H54 (cell line): ENCODE measurements at places on chromosomes 1 and 21.

GRCh38 chr1:198664068-198664788 lies 25.4 kb downstream of the PTPRC start:
- DNase-seq: no peak

DNA sequence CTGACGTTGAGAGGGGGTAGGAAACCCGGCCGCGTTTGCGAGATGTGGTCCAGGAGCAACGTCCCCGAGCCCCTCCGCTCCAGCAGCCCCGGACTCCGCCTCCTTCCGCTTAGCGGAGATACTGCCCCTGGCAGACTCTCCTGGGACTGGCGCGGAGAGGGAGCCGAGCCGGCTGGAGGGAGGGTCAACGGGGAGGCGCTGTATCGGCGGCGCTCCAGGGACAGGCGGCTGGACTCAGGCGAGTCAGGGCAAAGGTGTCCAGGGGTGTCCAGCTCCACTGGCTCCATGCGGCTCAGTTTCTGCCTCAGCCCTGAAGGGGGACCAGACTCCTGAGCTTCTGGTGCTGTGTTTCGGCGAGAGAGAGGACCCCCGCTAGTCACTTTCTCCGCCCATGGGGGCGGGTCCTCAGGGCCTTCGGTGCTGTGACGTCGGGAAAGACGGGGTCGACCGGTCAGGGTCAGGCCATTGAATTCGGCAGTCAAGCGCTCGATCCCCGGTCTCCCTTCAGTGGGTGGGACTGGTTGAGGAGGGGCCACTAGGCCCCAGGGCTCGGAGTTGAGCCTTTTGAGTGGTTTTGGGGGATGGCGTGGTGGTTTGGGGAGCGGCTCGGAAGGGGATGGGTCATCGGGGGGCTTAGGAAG lies 2.8 kb upstream of the LIX1L start:
- no peak for DNase-seq

DNA sequence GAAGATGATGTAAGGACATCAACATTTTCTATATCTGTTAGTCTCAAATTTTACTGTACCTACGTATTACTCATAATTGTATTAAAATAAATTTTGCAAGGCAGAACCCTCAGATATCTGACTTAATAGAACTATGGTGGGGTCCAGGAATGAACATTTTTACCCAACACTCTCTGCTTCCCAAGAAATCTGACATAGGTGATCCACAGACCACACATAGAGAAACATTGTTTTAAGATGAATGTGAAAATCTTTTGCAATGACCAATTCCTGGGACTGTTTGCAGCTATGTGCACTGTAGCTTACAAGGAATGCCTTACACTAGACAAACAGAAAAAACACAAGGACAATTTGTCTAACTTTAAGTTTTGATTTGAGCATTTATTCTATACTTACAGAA lies 645.6 kb upstream of the ADGRL2 start:
- DNase-seq: no peak

DNA sequence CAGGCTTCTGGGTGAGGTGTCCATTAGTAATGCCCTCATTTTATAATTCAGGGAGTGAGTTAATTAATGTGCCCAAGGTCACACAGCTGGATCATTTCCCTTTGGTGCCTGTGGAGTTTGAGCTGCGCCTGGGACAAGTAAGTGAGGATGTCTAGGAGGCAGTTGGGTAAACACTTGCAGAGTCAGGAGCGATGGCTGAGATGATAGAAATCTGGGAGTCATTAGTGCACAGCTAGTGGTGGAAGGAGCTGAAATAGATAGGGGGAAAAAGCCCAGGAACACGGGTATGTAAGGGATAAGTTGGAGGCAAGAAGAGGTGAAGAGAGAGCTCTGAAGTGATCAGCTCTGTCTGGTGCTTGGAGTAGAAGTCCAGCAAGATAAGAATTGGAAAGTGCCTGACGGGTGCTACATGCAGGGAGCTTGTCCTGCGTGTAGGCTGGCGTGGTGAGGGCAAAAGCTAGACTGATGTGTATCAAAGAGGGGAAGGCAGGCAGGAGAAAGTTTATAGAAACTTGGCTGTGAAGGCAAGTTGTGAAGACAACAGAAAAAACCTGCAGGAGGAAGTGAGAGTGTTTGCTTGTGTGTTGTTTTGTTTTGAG lies 1.7 kb upstream of the SCAF4 start:
- no peak for DNase-seq

GRCh38 chr1:29239142-29239541 lies 2.8 kb downstream of the PTPRU start:
- no peak for DNase-seq
